ENCODE measurements at places on chromosomes 2 and 18.

GRCh38 chr18:68727506-68727905, 12.6 kb upstream of the TMX3 start:
- DNase-seq, result no peak

- DNase-seq, result no peak
Measured at GRCh38 chr2:62243983-62244382, 48.1 kb downstream of the B3GNT2 start.

- DNase-seq, result no peak
Measured at GRCh38 chr18:3540805-3541548, 91.0 kb downstream of the TGIF1 start.

- DNase-seq, result no peak
Measured at GRCh38 chr2:134131681-134132489, 122.0 kb upstream of the MGAT5 start.

GRCh38 chr2:134375935-134376334, 122.1 kb downstream of the MGAT5 start:
- DNase-seq, result no peak

DNA sequence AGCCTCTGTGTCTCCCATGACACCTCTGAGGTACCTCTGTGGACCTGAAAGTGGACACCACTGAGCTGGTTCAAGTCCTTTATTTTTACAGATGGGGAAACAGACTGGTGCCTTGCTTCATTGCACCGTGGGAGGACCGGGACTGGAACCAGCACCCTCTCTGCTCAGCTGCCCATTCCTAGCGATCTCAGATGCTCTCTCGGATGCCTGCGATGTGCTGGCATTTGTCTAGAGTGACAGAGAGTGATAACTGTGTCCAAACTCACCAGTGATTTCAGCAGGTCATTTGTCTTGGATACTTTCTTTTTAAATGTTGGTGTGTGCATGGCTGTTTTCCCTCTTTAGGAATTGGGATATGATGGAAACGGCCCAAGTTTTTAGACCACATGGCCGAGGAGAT, 30.1 kb upstream of the LYPD6B start:
- no peak for DNase-seq

- DNase-seq, result no peak
Measured at GRCh38 chr2:190948671-190949070, 65.3 kb downstream of the STAT1 start.

DNA sequence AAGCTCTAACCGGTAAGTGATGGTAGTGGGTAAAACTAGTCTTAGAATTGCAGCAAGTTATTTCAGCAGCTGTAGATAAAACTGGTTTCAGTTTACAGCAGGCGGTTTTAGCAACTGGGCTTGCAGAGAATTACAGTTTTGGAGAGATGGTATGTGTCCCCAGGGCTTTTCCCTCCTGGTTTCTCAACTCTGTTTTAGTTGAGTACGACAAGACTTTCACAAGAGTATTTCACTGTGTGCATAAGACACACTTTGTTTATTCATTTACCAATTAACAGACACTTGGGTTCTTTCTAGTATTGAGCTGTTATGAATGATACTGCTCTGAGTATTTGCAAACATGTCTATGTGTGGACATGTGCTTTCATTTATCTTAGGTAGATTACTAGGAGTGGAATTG, 65.6 kb upstream of the RFX8 start:
- DNase-seq, result no peak

GRCh38 chr2:196891136-196891535, 35.4 kb downstream of the PGAP1 start:
- DNase-seq, result no peak

DNA sequence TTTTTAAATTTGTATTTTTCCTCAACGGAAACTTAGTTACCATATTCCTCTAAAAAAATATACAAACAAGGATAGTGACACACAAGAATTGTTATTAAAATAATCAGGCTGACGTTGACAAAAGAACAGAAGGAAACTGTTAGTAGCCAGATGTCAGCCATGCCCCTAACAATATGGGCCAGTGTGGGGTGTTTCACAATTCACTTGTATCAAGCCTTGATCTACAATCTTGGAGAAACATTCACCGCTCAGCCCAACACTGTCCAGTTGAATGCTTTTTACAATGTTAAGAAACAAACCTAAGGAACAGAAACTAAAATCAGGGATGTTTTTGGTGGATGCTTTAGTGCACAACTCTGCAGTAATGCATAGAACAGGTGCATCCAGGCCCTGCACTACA, 44.6 kb downstream of the TMEFF2 start:
- no peak for DNase-seq

DNA sequence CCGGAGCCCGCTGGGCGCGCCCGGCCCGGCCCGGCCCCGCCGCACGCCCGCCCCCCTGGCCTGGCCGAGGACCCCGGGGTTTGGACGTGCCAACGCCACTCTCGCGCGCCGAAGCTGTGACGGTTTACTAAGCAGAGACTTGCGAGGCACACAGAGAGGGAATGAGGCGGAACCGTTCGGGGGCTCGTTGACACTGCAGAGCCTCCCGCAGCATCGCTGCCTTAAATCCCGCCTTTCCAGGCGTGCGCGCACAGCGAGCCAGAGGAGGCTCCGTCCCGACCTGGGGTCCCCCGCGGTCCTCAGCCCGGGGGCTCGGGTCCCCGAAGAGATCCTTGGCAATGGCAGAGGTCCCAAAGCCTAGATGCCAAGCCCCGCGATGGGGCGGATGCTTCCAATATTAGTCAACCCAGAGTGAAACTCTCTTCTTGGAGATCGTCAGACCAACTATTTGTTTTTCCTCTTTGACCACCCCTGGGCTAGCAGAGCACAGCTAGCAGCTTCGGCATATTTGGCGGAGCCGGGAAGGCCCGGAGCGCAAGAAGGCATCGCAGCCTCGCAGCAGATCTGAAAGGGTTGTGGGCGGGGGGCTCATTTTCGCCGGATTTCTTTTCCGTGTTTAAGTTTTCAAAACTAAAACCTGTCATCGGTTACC, at the start of gene ZNF385B:
Gene ZNF385B, minus strand, starts transcription at position 197 of the 652 bp plus-strand sequence.
- DNase-seq, result no peak

DNA sequence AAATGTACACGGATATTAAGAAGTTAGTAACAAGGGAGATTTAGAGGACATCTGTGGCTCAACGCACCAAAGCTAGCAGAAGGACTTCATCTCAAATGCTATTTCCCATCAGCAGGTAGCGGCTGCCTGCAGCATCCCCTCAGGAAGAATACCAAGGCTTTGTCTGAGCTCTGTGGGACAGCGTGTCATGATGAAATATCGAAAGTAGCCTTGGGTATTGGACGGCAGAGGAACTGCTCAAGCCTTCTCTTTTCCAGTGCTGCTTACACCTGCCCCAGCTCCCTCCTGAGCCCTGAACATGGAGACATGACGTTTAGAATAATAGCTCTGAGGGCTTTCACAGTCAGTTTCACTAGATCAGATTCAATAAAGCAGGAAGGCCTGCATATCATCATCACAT, 241.6 kb downstream of the SUCLG1 start:
- DNase-seq, result no peak

- no peak for DNase-seq
Measured at GRCh38 chr18:41197967-41198366, 757.1 kb upstream of the PIK3C3 start.

- DNase-seq, result no peak
Measured at GRCh38 chr2:64345998-64346397, 108.0 kb upstream of the LGALSL start.

GRCh38 chr2:101817481-101817880, 120.0 kb downstream of the MAP4K4 start:
- DNase-seq, result no peak

Data from urinary bladder (tissue), 4 donors.